ENCODE measurements at places on chromosomes 2 and 18. TPM values are rescaled to one million over a fixed set of nuclear protein-coding genes. Genes with fewer than 3 reads are reported as not detected.

GRCh38 chr18:69032009-69032408, 234.1 kb downstream of the CCDC102B start:
- no peak overlapping the region for H3K4me3 ChIP-seq
- H3K36me3 ChIP-seq: no peaks in the 10 kb centered on the region
- H3K4me1 ChIP-seq: no peaks in the 10 kb centered on the region
- DNase-seq: no peak

The NPHP1 gene
- total RNA-seq: 3.8 TPM

GRCh38 chr2:208363485-208363884, 43.1 kb upstream of the PTH2R start:
- no peak overlapping the region for H3K4me3 ChIP-seq
- peaks cover 4% of the 10 kb centered on the region for H3K4me1 ChIP-seq
- H3K27ac ChIP-seq: no peak overlapping the region
- no peaks in the 10 kb centered on the region for H3K36me3 ChIP-seq
- H3K27me3 ChIP-seq: no peaks in the 10 kb centered on the region

DNA sequence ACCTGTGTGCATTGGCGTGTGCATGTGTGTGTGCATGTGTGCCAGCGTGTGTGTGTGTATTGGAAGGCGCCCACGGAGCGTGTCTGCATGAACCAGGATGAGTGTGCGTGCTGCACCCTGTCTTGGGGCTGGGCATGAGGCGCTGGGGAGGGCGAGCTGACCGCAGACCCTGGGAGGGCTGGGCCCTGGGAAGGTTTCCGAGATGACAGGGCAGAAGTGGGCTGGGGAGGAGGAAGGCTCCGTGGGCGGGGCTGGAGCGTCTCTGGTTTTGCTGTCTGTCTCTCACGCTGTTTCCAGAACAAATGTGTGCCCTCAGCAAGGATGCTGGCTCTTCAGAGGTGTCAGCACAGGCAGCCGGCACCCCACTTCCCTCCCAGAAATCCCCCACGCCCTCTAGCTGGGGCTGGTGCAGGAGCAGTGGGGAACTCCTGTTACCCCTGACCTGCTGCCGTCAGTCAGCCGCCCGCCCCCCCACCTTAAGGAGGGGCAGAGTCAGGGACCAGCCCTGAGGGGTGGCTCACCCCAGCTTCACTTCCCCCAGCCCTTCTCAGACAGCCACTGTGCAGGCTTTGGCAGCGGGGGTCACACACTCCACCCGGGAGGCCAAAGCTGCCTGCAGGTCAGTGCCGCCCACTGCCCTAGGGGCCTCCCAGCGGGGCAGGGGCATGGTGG, at the start of gene GPR35:
Gene GPR35, plus strand, starts transcription at position 531 of the 672 bp plus-strand sequence. CDS start 4,473 bp downstream, outside the sequence.
- no peak for DNase-seq
- H3K4me3 ChIP-seq: no peak within 1 kb of the TSS
- no peaks in the 10 kb centered on the region for H3K27me3 ChIP-seq
- H3K4me1 ChIP-seq: peaks cover 11% of the 10 kb centered on the region
- H3K27ac ChIP-seq: no peak within 1 kb of the TSS
- H3K36me3 ChIP-seq: no peaks in the 10 kb centered on the region

The VWA3B gene
- total RNA-seq: not detected

DNA sequence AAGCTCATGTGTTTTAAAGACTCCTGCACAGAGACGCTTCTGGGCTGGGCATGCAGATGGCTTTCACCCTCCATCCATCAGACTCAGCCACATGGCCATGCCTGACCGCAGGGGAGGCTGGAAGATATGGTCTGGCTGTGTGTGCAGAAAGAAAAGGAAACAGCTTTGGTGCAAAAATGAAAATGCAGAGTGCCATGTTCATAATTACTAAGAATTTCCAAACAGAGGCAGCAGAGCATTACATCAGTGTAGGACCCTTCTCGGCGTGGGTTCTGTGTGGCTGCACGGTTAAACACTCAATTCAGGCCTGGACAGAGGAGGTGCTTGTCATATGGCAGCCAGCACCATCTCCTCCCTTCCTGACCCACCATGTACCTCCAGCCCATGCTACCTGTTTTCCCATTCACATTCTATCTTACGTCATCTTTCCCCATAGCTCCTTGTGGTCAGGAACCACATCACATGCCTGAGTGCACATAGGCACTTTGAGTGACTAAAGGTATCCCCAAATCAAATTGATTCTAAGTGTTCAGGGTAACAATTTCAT, 200.3 kb upstream of the ID2 start:
- no peak overlapping the region for H3K27ac ChIP-seq
- H3K4me1 ChIP-seq: peaks cover 3% of the 10 kb centered on the region
- H3K4me3 ChIP-seq: no peak overlapping the region
- no peaks in the 10 kb centered on the region for H3K36me3 ChIP-seq

DNA sequence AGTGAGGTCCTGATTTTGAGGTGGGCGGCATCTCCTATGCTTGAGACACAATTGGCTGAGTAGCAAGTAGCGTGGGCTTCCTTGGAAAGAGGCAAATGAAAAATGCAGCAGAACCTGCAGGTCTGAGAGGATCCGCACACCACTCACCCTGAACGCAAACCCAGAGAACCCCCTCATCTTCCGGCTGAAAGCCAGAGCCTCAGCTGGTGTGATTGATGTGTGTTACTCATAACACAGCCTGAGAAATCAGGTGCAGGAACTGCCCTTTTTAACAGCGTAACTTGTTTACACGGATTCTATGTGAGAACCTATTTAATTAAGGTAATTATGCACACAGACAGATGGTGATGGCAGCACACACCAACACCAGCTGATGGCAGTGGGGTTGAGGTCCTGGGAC, 123.4 kb downstream of the MRO start:
- H3K27me3 ChIP-seq: no peaks in the 10 kb centered on the region
- H3K4me3 ChIP-seq: no peak overlapping the region
- no peak overlapping the region for H3K27ac ChIP-seq
- H3K36me3 ChIP-seq: no peaks in the 10 kb centered on the region

GRCh38 chr18:933082-933481, 28.4 kb downstream of the ADCYAP1 start:
- H3K4me1 ChIP-seq: no peaks in the 10 kb centered on the region
- no peak for DNase-seq
- H3K27ac ChIP-seq: no peak overlapping the region
- no peaks in the 10 kb centered on the region for H3K27me3 ChIP-seq

DNA sequence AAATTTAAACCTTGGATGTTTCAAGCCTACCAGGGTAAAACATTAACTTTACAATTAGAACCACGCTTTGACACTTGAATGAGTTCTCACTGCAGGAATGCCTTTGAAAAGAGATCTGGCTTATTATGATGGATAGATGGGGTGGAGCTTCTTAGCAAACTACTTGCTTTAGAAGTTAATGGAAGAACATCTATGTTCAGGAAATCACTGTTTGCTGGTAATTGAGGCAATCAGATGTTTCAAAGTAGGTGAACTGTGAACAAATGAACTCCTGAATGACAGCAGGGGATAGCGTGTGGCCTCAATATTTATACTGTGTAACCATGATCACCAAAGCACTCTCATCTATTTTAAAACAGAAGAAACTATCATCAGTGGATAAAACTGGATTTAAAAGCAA, 383.6 kb downstream of the PIK3C3 start:
- no peak overlapping the region for H3K4me3 ChIP-seq
- no peaks in the 10 kb centered on the region for H3K4me1 ChIP-seq
- H3K36me3 ChIP-seq: no peaks in the 10 kb centered on the region
- H3K27me3 ChIP-seq: no peaks in the 10 kb centered on the region
- no peak overlapping the region for H3K27ac ChIP-seq

The IL36RN gene
- total RNA-seq: 90.7 TPM

GRCh38 chr2:104504331-104505073, 349.4 kb upstream of the POU3F3 start:
- no peaks in the 10 kb centered on the region for H3K27me3 ChIP-seq
- no peak for DNase-seq
- no peaks in the 10 kb centered on the region for H3K4me1 ChIP-seq
- H3K4me3 ChIP-seq: no peak overlapping the region
- no peaks in the 10 kb centered on the region for H3K36me3 ChIP-seq
- no peak overlapping the region for H3K27ac ChIP-seq

The INPP1 gene
- total RNA-seq: 37.0 TPM

- no peak for DNase-seq
- H3K27me3 ChIP-seq: no peaks in the 10 kb centered on the region
- peaks cover 6% of the 10 kb centered on the region for H3K4me1 ChIP-seq
- H3K4me3 ChIP-seq: no peak overlapping the region
- no peak overlapping the region for H3K27ac ChIP-seq
Observed at GRCh38 chr18:3441290-3441689, 8.7 kb upstream of the TGIF1 start.

DNA sequence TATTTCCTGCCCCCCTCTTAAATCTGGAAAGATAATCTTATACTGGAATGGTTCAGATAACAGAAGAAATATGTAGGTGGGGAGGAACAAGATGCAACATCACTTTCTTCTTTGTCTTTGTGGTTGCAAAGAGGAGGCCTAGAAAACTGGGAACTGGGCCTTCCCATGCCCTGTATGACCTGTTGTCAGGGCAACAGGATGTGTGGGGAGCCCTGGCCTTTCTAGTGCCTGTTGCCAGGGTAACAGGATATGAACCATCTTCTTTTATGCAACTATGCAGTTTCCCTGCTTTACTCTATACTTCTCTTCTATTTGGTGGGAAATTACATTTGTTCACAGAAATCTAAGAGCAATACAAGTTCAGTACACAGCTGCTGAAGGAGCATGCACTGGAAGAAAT, 79.8 kb upstream of the PDE1A start:
- H3K27me3 ChIP-seq: no peaks in the 10 kb centered on the region
- no peak for DNase-seq
- H3K27ac ChIP-seq: no peak overlapping the region
- no peak overlapping the region for H3K4me3 ChIP-seq
- H3K36me3 ChIP-seq: no peaks in the 10 kb centered on the region

The IL1B gene
- 16.5 TPM for total RNA-seq

GRCh38 chr2:82342356-82342755, 2037.8 kb upstream of the LRRTM1 start:
- no peaks in the 10 kb centered on the region for H3K27me3 ChIP-seq
- no peaks in the 10 kb centered on the region for H3K4me1 ChIP-seq
- no peak overlapping the region for H3K4me3 ChIP-seq
- no peak for DNase-seq
- no peak overlapping the region for H3K27ac ChIP-seq
- no peaks in the 10 kb centered on the region for H3K36me3 ChIP-seq

- H3K4me1 ChIP-seq: peaks cover 18% of the 10 kb centered on the region
- H3K36me3 ChIP-seq: no peaks in the 10 kb centered on the region
- no peak for DNase-seq
- no peak overlapping the region for H3K4me3 ChIP-seq
- no peak overlapping the region for H3K27ac ChIP-seq
- no peaks in the 10 kb centered on the region for H3K27me3 ChIP-seq
Observed at GRCh38 chr2:27290549-27290948, 8.3 kb downstream of the TRIM54 start.
